ENCODE measurements at places on chromosomes 7 and 10.
A peak's percentile ranks its signal among the peaks of the same experiment; 100 is the strongest.

DNA sequence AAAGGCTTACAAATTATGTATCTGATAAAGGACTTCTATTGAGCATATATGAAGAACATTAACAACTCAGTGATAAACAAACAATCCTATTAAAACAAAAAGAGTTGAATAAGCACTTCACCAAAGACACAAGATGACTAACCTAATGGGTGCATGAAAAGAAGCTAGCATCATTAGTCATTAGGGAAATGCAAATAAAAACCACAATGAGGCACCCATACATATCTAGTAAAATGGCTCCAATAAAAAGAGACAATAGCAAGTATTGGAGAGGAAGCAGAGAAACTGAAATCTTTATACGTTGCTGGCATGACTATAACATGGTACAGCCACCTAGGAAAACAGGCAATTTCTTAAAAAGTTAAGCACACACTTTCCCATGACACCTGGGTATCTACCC is 77.6 kb upstream of the ZMIZ1 start:
- DNase-seq, result no peak

DNA sequence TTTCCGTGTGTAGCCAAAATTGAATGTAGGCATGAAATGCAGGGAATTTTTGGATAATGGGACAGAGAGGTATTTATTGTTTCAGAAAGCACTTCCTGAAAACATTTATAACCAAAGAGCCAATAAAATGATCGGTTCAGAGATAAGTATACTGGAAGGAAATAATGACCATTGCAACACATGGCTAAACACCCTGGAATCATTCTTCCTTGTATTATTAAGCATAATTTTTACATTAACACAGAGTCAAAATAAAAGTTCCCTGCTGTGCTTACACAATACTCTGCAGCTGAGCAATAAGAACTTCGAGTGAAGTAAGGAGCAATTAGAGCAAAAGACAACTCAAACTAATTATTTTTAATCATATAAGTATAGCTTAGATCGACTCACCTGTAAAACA is 648.3 kb downstream of the TNS3 start:
- DNase-seq, result peak; percentile 53

DNA sequence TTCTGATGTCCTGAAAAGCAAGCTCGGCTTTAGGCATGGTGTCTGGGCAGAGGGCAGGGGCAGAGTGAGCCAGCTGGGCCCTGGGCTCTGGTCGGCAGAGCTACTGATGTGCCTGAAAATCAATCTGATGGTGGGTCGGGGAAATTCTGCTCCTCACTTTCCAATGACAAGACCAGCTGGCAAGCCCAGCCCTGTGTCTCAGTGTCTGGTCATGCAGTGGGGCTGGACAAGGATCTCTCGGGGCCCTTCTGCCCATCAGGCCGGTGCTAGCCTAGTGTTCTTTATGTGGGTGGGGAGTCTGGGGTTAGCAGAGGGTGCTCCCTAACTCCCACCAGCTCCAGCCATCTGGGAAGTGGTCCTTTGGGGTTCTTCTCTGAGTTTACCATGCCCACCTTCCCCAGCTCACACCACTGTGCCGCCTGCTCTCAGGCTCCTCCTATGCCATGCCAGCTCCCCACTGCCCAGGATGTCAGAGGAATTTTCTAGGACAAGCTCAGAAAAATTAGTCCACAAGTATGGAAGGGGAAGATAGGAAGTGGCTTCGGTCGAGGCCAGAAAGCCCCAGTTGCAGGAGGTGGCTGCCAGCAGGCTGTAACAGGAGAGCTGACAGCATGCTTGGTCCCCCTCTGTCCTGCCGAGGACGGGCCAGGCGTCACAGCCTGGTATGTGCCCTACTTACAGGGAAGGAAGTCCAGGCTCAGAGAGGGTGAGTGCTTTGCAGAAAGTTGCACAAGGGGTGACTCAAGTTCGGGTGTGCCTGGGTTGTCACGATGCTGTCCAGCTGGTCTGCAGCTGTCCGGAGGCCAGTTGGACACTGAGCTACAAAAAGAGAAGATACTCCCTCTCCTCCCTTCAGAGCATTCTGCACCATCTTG is 135.2 kb downstream of the ADCY1 start:
- DNase-seq, result no peak

DNA sequence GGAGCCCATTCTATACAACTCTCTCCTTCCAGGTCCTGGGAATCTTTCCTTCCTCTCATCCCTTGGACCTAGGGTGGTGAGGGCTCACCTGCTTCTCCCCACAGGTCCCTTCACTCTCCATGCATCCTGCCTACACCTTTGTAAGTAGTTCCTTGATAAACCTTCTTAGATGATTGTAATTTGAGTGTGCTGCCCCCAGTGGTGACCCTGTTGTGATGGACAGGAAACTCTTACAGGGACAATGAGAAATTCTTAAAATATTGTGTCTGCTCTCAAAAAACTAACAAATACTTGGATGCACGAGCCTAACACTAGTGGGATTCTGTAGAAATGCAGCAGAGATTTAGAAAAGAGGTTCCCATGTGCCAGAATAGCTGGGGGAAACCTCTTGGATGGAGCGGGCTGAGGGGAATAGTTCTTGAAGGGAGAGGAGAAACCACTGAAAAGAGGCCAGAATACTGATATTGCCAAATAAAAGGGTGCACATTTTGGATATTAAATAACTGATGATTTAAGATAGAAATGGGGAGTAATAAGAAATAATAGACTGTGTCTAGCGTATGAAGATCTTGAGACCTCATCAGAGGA is 6.7 kb upstream of the PAXIP1 start:
- no peak for DNase-seq

DNA sequence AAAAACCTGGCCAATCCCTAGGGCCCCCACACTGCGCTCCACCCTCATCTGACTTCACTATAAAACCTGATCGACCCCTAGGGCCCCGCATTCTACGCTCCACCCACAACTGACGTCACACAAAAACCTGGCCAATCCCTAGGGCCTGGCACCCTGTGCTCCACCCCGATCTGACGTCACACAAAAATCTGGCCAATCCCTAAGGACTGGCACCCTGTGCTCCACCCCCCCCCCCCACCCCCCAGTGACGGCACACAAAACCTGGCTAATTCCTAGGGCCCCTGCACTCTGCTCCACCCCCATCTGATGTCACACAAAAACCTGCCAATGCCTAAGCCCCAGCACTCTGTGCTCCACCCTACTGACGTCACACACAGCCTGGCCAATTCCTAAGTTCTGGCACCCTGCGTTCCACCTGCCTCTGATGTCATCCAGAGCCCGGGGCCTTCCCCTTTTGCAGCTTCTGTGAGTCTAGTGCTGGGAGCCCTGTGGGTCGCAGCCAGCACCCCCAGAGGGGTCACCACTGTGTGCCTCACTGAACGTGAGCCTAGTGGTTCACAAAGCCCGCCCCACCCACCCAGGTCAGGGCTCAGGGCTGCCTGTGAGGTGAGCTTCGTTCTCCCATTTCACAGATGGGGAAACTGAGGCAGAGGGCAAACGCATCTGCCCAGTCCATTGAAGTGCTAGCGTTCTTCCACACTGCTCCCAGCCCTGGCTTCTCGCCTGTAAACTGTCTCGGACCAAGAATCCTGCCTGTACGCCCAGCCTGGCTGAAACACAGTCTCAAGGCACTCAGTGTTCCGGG is 40.6 kb downstream of the MICALL2 start:
- DNase-seq, result no peak

- DNase-seq, result no peak
These were observed 1.8 kb downstream of the ALOX5 start for GRCh38 chr10:45375716-45376231.
